ENCODE measurements at places on chromosomes 5 and 9.

GRCh38 chr5:77629509-77630113 lies 8.9 kb downstream of the OTP start:
- DNase-seq, result no peak

- no peak for DNase-seq
Measured at GRCh38 chr5:39176759-39177630, 42.4 kb downstream of the FYB1 start.

- DNase-seq, result no peak
Measured at GRCh38 chr5:17330386-17330785, 113.0 kb downstream of the BASP1 start.

DNA sequence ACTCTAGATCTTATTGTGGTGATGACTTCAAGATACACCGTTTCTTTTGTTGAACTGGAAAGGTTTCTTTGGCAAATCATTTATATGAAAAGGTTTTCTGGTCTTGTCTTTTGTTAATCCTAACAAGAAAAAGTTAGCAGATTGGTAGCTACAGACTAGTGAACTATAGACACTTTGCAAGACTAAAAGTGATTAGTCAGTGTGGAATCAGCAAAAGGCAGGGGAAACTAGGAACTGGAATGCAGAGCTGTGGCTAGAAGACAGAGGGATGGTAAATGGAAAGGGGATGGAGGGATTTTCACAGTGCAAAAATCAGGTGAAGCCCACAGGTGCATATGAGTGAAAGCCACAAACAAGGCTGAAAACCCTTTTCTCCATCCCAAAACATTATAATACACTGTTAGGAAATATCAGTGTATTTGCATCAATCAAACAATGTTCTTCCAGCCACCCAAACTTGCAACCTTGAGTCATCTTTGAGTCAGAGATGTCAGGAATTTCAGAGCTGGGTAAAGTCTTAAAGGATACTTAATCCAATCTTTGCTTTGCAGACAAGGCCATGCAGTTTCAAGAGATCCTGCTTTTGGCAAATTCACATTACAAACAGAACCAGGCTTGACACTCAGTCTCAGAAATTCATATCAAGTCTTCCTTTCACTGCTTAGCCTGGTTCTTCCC lies 52.7 kb downstream of the PLK2 start:
- no peak for DNase-seq

Data from GOT3 (cell line).